ENCODE measurements at places on chromosomes 3 and 15.

DNA sequence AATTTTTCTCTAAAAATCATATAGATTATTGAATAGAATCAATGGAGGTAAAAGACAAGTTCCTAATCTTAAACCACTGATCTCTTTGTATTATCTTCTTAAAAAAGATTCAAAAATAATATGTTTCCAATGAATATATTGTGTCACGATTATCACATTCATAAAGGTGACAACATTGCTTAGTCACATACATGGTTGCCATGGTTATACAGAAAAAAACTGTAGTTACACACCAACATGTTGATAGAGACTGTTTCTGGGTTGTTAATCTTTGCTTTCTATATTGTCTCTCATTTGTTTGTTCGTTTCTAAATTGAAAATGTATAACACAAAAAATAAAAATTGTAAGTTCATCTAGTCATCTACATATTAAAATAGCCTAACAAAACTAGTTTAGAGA lies 376.0 kb upstream of the ALCAM start:
- no peaks in the 10 kb centered on the region for H3K36me3 ChIP-seq
- no peak overlapping the region for H3K27ac ChIP-seq
- no peak for DNase-seq
- H3K27me3 ChIP-seq = no peaks in the 10 kb centered on the region
- H3K4me3 ChIP-seq = no peak overlapping the region

- DNase-seq = no peak
- H3K27me3 ChIP-seq = peaks cover 53% of the 10 kb centered on the region
- H3K4me1 ChIP-seq = no peaks in the 10 kb centered on the region
- no peak overlapping the region for H3K27ac ChIP-seq
- H3K36me3 ChIP-seq = no peaks in the 10 kb centered on the region
Observed at GRCh38 chr15:75230551-75231371, 27.4 kb upstream of the GOLGA6C start.

- no peaks in the 10 kb centered on the region for H3K27me3 ChIP-seq
- no peak overlapping the region for H3K4me3 ChIP-seq
- no peak overlapping the region for H3K27ac ChIP-seq
Observed at GRCh38 chr15:40785164-40785563, 15.4 kb downstream of the C15orf62 start.

GRCh38 chr15:42719043-42719442 lies 17.9 kb downstream of the CDAN1 start:
- no peak overlapping the region for H3K4me3 ChIP-seq
- peaks cover 23% of the 10 kb centered on the region for H3K36me3 ChIP-seq
- H3K27ac ChIP-seq = no peak overlapping the region

All from MCF 10A (cell line).